ENCODE measurements at places on chromosomes 7 and 10. TPM values are rescaled to one million over a fixed set of nuclear protein-coding genes. Genes with fewer than 3 reads are reported as not detected.

OPALIN gene
- not detected for total RNA-seq

ZNF488 gene
- total RNA-seq: 0.16 TPM

C10orf53 gene
- total RNA-seq: not detected

WEE2 gene
- total RNA-seq: not detected

CFAP70 gene
- total RNA-seq: 1.8 TPM

GRCh38 chr10:74755273-74755672, 71.1 kb upstream of the KAT6B start:
- peaks cover 15% of the 10 kb centered on the region for H3K4me1 ChIP-seq
- H3K27ac ChIP-seq: no peak overlapping the region
- H3K36me3 ChIP-seq: no peaks in the 10 kb centered on the region
- H3K27me3 ChIP-seq: no peaks in the 10 kb centered on the region

GRCh38 chr10:113891476-113891875, 37.0 kb downstream of the NHLRC2 start:
- no peak for DNase-seq
- no peaks in the 10 kb centered on the region for H3K36me3 ChIP-seq
- no peak overlapping the region for H3K27ac ChIP-seq
- H3K4me3 ChIP-seq: no peak overlapping the region
- no peaks in the 10 kb centered on the region for H3K4me1 ChIP-seq

GRCh38 chr10:30413996-30414576, 19.9 kb upstream of the MAP3K8 start:
- no peaks in the 10 kb centered on the region for H3K27me3 ChIP-seq
- no peak overlapping the region for H3K4me3 ChIP-seq
- H3K4me1 ChIP-seq: no peaks in the 10 kb centered on the region
- no peak overlapping the region for H3K27ac ChIP-seq
- no peak for DNase-seq

DNA sequence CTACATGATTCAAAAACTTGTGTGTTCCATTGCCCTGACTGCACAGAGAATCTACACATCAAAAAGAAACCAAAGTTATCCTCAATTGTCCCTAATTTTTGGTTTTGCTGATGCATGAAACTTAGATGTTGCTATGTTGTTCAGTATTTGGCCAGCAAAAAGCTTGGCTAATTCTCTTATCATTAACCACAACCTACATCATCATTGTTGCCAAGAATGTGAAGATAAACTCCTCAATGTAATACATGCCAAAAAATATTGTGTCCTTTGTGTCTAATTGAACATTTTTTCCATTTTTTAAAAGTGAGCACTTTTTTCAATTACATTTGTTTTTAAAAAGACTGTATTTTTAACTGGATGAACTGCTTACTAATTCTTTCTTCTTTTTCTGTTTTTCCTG, 268.0 kb upstream of the SEMA3D start:
- no peaks in the 10 kb centered on the region for H3K4me1 ChIP-seq
- H3K36me3 ChIP-seq: no peaks in the 10 kb centered on the region
- no peak overlapping the region for H3K27ac ChIP-seq
- H3K4me3 ChIP-seq: no peak overlapping the region
- no peaks in the 10 kb centered on the region for H3K27me3 ChIP-seq
- no peak for DNase-seq

GRCh38 chr10:34176351-34176750, 638.7 kb downstream of the PARD3 start:
- no peaks in the 10 kb centered on the region for H3K27me3 ChIP-seq
- no peak for DNase-seq
- no peak overlapping the region for H3K4me3 ChIP-seq
- no peak overlapping the region for H3K27ac ChIP-seq
- H3K36me3 ChIP-seq: no peaks in the 10 kb centered on the region

DNA sequence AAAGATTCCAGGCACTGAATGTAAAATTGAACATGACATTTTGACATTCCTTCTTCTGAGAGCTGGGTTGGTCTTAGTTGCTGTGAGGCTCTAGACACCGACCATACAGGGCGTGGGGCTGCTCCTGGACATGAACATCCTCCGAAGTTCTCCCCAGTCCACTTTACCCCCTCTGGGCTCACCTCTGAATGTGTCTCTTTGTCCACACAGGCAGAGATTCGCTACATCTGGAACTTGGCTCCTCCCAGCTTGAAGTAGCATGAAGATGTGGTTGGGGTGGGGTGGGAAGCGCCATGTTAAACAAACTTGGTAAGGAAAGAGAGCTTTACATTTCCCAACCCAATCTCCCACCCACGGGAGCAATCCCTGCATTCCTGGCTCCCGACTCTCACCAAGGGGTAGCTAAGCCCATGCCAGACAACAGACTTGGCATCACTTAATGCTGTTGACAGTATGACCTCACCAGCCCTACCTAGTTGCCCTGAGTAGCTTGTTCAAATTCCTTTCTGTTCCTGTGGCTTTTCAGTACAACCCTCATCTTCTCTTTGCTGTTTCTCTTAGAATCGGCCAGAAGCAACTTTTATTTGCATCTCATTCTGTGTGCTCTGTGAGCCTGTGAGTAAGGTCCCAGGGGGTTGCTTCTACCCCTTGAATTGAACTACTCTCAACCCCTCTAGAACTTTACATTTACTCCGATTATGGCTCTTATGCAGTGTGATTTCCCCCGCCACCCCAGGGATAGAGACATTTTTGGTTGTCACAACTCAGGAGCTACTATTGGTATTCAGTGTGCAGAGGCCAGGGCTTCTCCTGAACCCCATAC, 211.4 kb downstream of the SEC23IP start:
- H3K27me3 ChIP-seq: no peaks in the 10 kb centered on the region
- no peak overlapping the region for H3K4me3 ChIP-seq
- H3K27ac ChIP-seq: no peak overlapping the region
- no peak for DNase-seq
- H3K36me3 ChIP-seq: no peaks in the 10 kb centered on the region
- no peaks in the 10 kb centered on the region for H3K4me1 ChIP-seq

GRCh38 chr10:116385311-116385710, 42.3 kb upstream of the PNLIPRP3 start:
- no peaks in the 10 kb centered on the region for H3K4me1 ChIP-seq
- no peaks in the 10 kb centered on the region for H3K27me3 ChIP-seq
- H3K36me3 ChIP-seq: no peaks in the 10 kb centered on the region
- no peak overlapping the region for H3K4me3 ChIP-seq
- no peak for DNase-seq

GRCh38 chr10:71268758-71269157, 50.3 kb upstream of the SLC29A3 start:
- DNase-seq: no peak
- no peaks in the 10 kb centered on the region for H3K36me3 ChIP-seq
- H3K27ac ChIP-seq: no peak overlapping the region
- H3K27me3 ChIP-seq: no peaks in the 10 kb centered on the region
- no peak overlapping the region for H3K4me3 ChIP-seq

DNA sequence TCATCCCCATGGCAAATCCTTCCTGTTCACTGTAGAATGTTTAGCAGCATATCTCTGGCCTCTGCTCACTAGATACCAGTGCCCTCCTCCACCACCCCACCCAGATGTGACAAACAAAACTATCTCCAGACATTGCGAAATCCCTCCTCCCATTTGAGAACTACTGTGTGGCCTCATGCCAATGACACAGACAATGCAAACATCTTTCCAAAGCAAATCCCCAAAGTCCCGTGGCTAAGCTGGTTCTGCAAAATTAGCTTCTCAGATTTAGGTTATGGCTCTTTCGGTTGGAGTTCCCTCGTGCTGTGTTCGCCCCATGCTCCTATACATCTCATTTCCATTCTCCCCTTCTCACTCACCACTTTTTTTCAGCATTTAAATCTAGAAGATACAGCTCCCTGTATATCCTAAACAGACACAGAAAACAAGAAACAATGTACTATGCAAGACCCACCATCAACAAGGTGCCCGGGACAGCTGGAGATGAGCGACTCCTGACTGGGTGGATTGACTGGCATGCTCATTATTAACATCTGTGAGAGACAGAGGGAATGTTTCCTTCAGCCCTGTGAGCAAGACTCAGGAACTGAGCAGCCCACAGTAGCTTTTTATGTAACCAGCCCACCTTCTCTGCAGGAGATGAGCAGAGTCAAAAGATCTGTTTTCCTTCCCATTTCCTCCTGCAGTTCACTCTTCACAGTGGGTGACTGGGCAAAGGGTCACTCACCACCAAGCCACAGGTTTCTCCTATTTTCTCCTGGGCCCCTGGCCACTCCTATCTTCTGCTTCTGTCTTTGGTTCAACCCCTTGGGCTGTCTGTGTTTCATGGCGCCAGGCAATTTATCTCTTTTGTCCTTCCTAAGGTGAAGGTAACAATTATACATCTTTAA, 225.7 kb upstream of the AOAH start:
- H3K4me3 ChIP-seq: no peak overlapping the region
- H3K27ac ChIP-seq: no peak overlapping the region
- DNase-seq: peak; percentile 66
- no peaks in the 10 kb centered on the region for H3K27me3 ChIP-seq

GRCh38 chr7:142847353-142847752, 7.5 kb upstream of the EPHB6 start:
- no peak overlapping the region for H3K4me3 ChIP-seq
- H3K27ac ChIP-seq: no peak overlapping the region
- DNase-seq: no peak
- no peaks in the 10 kb centered on the region for H3K27me3 ChIP-seq
- no peaks in the 10 kb centered on the region for H3K4me1 ChIP-seq
- H3K36me3 ChIP-seq: no peaks in the 10 kb centered on the region

- DNase-seq: peak; percentile 83
- no peak overlapping the region for H3K4me3 ChIP-seq
- peak overlapping the region; percentile 66 for H3K27ac ChIP-seq
- peaks cover 37% of the 10 kb centered on the region for H3K4me1 ChIP-seq
- no peaks in the 10 kb centered on the region for H3K36me3 ChIP-seq
Measured at GRCh38 chr7:28096713-28097112, 83.9 kb downstream of the JAZF1 start.

- H3K27me3 ChIP-seq: no peaks in the 10 kb centered on the region
- peaks cover 10% of the 10 kb centered on the region for H3K4me1 ChIP-seq
Measured at GRCh38 chr7:46385662-46386309, 464.7 kb upstream of the IGFBP3 start.

- DNase-seq: no peak
- H3K27ac ChIP-seq: no peak overlapping the region
- H3K4me1 ChIP-seq: no peaks in the 10 kb centered on the region
Measured at GRCh38 chr7:126449611-126450268, 803.0 kb downstream of the GRM8 start.

All from sigmoid colon (tissue), 7 donors.